ENCODE measurements at places on chromosomes 3 and 15.

DNA sequence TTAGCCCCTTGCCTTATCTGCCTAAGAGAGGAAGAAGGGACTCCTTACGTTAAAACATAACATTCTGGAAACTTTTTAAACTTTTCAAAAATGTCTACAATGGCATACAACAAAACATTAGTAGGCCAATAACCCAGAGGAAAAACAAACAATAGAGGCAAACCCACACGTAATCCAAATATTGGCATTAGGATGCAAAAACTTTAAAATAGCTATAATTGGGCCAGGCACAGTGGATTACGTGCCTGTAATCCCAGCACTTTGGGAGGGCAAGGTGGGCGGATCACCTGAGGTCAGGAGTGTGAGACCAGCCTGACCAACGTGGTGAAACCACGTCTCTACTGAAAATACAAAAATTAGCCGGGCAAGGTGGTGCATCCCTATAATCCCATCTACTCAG is 134.9 kb downstream of the AQP9 start:
- DNase-seq, result no peak

DNA sequence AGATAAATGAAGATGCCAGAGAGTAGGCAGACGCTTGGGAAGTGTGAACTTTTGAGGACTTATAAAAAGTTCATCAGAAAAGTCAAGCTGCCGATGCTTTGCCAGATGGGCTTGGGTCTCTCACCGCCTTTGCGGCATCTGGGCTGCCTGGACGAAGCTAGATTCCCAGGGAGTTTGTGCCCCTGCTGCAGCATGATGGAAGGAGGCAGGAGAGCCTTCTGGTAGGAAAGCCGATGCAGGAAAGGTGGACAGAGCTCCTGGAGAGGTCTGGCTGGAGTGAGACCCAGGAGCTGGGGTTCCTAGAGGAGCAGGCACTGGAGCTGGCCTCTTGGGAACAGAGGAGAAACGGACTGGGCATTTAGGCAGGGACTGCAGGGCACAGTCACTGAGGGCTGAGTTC is 51.9 kb upstream of the ATP2B2 start:
- DNase-seq, result no peak

DNA sequence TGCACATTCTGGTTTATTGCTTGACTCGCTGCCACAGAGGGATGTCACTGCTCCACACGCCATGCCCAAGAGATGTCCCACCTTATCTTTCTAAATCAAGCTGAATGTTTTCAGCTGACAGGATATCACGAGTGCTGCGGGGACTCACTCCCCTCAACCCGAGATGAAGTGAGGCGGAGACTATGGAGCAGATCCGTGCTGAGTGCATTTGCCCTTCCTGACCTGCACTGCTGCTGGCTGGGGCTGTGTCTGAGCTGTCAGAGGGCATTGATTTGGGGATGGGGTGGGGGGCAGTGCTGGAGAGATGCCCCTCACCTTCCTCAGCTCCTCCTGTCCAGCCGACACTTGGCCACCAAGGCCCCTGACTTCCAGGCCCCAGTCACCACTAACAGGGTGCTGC is 40.5 kb upstream of the CSPG4 start:
- no peak for DNase-seq

GRCh38 chr3:58317811-58318210 is 11.5 kb downstream of the HTD2 start:
- DNase-seq, result no peak

DNA sequence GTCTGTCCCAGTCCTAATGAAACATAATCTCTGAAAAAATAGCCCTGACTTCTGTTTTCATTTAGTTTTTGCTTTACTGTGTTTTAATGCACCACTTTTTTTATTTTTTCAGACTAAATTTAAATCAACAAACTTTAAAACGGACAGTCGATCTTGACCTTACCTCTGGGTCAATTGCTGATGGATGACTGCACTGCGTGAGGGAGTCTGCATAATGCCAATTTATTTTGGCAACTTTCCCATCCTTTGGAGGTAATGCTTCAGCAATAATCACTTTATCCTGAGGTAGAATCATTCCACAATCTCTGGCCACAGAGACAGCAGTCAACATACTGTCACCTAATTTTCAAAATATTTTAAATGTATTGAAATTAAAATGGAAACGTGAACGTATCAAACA is 32.5 kb upstream of the GP5 start:
- no peak for DNase-seq

- DNase-seq, result no peak
Measured at GRCh38 chr3:121557426-121557934, 10.3 kb upstream of the ARGFX start.

GRCh38 chr3:153595186-153595815 is 433.3 kb downstream of the RAP2B start:
- peak; percentile 29 for DNase-seq
